ENCODE measurements at places on chromosomes 5 and 9.

DNA sequence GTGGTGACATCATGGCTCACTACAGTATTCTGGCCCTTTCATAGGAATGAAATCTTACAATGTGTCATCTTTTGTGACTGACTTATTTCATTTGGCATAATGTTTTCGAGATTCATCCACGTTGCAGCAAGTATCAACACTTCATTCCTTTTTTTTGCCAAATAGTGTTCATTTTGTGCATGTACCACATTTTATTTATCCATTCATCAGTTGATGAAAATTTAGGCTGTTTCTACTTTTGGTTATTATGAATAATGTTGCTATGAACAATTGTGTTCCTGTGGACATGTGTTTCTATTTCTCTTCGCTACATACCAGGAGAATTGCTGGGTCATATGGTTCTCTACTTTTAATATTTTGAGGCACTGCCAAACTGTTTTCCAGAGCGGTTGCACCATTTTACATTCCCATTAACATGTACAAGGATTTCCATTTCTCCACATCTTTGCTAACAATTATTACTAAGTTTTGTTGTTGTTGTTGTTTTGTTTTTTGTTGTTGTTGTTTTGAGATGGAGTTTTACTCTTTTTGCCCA lies 43.5 kb downstream of the RMI1 start:
- DNase-seq, result no peak

GRCh38 chr9:38390851-38391250 lies 1.7 kb upstream of the ALDH1B1 start:
- no peak for DNase-seq

DNA sequence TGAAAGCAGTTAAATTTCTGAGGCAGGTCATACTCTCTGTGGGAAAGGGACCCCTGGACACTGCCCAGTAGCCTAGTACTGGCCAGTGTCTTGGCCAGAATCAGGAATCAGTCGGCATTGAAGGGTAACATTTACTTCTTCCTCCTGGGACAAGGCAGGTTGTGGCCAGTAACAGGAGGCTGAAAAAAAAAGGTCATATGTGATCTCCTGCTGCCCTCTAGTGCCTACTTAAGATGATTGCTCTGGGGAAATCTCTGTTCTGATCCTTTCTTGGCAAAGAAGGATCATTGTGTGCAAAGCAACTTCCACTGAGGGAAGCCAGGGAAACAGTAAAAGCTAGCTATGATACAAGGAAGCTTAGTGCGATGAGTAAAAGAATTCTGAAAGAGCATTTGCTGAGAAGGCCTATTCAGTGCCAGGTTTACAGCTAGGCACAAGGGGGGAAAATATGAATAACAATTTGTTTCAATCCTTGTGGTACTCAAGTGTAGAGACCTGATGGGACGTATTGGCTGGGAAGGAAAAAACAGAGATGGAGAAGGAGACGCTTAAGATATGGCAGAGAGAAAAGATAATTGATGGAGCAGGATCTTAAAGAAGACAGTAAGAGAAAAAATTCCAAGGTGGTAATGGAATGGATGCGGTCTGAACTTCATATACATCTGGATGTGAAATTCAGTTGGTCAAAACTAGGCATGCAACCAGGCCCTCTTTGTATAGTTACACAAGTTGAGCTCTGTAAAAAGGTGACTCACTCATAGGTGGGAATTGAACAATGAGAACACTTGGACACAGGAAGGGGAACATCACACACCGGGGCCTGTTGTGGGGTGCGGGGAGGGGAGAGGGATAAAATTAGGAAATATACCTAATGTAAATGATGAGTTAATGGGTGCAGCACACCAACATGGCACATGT lies 25.8 kb upstream of the TRIM32 start:
- DNase-seq, result no peak

DNA sequence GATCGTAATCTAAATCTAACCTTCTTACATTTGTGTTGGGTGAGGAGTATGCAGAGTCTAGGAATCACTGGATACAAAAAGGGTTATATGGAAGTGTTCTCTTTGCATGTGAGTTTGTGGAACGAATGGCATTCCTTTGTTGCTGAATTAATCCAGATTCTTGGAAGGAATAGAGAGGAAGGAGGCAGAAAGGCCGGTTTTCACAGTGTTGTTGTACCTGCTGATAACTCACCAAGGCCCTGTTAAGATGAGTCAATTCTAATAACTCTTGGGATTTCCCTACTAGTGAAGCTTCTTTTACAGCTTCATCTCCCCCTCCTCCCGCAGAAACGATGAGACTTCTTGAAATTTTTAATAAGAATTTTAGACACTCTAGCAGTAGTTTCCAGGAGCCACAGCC lies 84.0 kb downstream of the ZSWIM6 start:
- DNase-seq, result no peak

DNA sequence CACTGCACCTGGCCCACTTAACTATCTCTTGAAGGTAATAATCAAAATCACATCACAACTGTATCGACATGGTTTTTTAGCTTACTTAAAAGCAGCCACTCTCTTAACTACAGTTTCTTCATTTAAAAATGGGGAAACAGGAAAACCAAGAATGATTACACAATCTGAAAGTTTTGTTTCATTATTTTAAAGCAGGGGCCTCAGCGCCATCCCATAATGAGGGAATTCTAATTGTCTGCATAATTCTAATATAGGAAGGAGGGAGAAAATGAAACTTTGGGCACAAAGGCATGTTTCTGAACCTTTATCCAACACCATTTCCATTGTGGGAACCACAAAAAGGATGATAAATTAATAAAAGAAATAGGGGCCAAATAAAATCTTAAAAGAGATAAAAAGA lies 7.6 kb downstream of the HACD4 start:
- no peak for DNase-seq

DNA sequence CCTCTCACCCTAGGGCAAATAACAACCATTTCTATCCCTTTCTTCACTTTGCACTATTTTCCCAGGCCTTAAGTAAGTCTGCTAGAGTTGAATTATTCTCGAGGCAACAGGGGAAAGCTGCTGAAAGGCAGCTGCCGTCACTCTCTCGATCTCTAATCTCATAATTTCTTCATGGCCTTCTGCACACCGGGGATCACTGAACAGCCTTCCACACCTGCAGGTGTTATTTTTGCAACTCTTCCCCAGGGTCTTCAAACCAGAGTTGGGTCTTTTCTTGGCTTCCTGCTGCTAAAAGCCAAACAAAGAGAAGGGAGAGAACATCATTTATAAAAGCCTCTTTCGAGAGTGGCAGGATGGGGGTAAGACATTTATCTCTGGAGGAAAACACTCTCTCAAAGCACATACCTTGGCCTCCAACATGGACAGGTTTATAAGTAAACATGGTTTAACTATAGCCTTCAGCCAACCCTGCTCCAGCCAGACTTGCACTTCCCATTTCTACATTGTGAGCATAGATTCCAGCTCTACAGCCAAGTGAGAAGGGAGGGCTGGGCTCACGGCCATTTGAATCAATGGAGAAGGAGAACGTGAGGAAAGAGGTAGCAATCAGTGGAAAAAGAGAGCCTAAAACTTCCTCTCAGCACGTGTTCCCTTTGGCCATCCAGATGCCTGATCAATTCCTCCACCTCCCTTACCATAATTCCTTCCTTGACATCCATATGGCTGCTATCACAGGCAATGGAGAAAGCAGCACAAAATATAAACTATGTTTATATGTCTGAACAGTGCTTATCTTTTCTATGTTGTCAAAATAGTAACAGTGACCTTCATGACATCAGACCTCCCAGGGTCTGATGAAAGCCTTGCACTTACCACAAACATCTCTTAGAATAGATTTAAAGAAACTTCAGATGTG lies 464.9 kb downstream of the TLE1 start:
- DNase-seq, result no peak

GRCh38 chr5:75331-76320 lies 16.3 kb upstream of the PLEKHG4B start:
- DNase-seq, result no peak

DNA sequence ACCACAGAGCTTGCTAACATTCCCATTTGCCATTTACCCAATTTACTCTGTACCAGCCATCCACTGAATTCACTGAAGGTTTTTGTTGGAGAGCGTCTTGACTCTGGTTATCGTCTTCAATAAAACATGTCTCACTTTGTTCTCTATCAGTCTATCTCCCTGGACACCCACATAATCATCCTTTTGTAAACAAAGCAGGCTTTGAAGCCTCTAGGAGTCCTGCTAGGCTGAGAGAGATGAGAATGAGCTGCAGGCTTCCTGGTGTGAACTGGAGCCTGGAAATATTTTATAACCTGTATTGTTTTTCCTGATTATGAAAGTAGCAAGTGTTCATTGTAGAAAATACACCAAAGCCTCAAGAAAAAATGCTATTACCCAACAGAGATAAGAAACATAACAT lies 140.6 kb upstream of the ZNF366 start:
- no peak for DNase-seq

DNA sequence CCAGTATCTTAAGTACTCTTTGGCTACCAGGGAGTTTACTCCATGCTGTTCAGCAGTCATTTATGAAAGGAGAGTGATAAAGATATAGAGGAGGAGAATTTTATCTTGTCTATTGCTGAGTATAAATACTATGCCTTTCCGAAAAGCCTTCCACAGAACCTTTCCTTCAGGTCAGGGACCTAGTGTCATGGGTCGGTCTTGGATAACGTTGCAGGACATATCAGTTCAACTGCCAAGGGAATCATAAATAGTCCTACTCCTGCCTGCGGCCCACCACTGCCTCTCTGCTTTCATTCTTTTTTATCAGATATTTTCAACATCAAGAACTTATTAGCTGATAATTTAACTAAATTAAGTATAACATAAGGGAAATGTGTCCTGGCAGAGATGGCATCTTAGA lies 122.0 kb upstream of the CCDC152 start:
- DNase-seq, result no peak

- DNase-seq, result no peak
These were observed 36.4 kb downstream of the NR4A3 start for GRCh38 chr9:99858087-99858486.

DNA sequence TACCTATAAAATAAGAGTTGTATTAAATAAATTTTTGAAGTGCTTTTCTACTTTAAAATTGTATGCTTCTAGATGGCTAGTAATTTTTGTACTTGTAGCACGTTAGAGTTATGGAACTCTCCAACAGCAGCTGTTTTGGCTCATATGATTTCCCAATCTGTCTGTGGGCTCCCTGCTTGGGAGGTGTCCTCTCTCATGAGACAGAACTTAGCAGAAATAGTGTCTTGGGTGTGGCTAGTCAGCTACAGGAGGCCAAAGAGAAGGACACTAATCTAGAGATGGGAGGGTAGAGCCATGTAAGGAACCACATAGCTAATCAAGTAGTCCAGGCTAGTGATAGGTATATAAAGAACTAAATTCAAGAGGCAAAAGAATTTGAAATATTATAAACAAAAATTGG lies 78.4 kb upstream of the DAB2 start:
- DNase-seq, result no peak

GRCh38 chr9:35903049-35903448 lies 3.0 kb upstream of the HRCT1 start:
- no peak for DNase-seq

GRCh38 chr9:28921857-28922500 lies 1348.7 kb upstream of the C9orf72 start:
- DNase-seq, result no peak

GRCh38 chr9:4327504-4328191 lies 27.8 kb upstream of the GLIS3 start:
- no peak for DNase-seq

- no peak for DNase-seq
These were observed 70.5 kb upstream of the RAI14 start for GRCh38 chr5:34585601-34586104.

DNA sequence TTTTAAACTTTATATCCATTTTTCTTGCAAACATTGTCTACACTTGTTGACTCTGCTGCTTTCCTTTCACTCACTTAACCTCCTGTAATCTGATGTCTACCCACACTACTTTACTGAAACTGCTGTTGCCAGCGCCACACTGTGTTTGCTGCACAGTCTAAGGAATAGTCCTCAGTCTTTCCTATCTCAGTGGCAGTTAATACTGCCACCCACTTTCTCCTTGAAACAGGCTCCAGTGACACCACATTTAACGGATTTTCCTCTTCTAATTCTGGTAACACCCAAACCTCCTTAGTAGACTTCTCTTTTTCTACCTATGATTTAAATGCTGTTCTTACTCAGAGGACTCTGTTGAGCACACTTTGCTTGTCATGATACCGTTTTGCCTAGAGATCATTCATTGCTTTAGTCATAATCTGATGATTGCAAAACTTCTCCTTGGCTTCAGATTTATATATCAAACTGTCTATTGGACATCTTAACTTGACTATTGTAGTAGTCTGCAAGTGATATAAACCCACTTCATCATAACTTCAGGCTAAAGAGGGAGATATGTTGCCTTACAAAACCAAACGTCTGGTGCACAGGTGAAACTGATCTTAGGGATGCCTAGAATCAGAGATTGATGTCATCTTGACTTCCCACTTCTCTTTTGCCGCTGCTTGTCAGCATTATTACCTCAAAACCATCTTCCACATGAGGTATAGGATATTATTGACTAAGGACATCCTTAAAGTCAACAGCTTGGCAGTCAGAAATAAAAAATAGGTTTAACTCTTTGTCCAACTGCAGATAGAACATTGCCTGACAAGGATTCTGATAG lies 94.1 kb downstream of the CDC42SE2 start:
- no peak for DNase-seq

GRCh38 chr9:128702949-128703615 lies 779 bp downstream of the PKN3 start:
- DNase-seq, result no peak

GRCh38 chr5:102946414-102946813 lies 173.5 kb downstream of the GIN1 start:
- DNase-seq, result no peak

GRCh38 chr5:141745390-141745789 lies 63.4 kb upstream of the ARAP3 start:
- DNase-seq, result no peak

DNA sequence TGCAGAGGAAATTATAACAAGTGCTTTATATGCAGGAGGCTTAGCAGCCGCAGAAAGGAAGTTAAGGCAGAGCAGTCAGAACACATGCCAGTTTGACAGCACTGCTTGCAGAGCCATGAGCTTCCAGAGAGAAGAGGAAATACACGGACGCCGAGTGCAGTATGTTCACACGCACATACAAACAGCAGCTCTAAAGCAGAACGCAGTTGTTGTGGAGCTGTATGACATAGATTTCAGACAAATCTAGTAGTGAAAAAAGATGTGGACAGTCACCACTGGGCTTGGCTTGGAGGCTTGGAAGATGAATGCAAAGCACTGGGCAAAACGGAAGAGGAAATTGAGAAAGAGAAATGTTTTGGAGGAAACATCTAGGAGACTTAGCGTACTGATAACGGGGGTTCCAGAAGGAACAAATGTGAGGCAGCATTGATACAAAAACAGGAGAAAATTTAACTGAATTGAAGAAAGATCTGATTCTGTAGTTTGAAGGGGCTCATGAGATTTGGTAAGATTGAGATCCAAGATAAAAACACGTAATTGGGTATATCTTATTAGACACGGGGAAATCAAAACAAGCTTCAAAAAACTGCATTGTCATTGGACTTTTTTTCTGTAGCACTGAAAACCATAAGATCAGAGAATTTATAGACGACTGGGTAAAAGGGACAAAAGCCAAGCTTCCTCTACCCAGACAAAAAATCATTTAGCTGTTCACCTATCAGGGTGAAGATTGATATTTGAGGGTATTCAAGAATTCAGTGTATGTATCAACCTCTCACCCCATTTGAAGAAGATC lies 19.6 kb upstream of the ROPN1L start:
- no peak for DNase-seq

- DNase-seq, result no peak
These were observed 26.6 kb upstream of the CREBRF start for GRCh38 chr5:173029499-173029921.

GRCh38 chr5:122639033-122639432 lies 135.8 kb upstream of the SNX2 start:
- DNase-seq, result no peak
